ENCODE measurements at places on chromosomes 5 and 9.

- DNase-seq: no peak
Observed at GRCh38 chr9:19116107-19116790, 11.0 kb downstream of the PLIN2 start.

DNA sequence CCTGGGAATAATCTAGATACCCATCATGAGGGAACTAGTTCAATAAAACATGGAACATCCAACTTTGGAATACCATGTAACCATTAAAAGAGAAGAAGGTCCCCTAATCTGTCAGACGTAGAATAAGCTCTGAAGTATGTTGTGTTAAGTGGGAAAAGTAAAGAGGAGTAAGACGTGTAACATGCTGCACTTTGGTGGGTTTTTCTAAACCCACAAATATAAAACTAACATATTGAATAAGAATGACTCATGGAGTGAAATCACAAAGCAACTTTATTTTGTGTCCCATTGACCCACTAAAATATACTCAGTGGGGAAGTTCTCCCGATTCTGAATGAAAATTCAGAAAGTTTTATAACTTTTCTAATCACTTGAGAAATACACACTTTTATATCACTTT, 67.9 kb upstream of the PIK3R1 start:
- no peak for DNase-seq

DNA sequence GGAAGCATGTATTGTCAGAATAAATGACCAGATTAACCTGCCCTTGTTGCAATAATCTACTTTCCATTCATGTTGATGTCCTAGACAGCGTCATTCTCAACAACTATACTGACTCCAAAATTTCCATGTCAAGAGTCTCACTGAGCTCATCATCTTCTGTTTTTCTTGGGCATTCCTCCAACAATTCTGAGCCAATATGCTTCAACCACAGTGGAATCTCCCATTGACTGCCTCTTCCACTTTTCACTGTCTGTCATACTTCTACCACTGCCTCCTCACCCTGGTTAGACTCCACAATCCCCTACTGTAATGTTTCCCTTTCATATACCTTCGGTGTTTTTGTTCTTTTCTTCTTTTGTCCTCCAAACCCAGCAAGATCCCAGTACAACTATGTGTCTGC, 162.8 kb downstream of the TLE1 start:
- no peak for DNase-seq

DNA sequence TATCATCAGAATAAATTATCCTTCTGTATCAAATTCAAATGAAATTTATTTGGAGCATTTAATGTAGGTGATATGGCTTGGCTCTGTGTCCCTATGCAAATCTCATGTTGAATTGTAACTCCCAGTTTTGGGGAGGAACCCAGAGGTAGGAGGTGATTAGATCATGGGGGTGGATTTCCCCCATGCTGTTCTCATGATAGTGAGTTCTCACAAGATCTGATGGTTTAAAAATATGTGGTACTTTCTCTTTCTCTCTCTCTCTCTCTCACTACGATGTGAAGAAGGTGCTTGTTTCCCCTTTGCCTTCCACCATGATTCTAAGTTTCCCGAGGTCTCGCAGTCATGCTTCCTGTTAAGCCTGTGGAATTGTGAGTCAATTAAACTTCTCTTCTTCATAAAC, 678.4 kb upstream of the RGMB start:
- DNase-seq: no peak

- no peak for DNase-seq
Observed at GRCh38 chr5:1658665-1659064, 134.9 kb upstream of the LPCAT1 start.

GRCh38 chr5:33472805-33473409, 32.1 kb downstream of the TARS1 start:
- DNase-seq: no peak

- DNase-seq: no peak
Observed at GRCh38 chr9:113875459-113876150, 504 bp upstream of the ZNF618 start.

DNA sequence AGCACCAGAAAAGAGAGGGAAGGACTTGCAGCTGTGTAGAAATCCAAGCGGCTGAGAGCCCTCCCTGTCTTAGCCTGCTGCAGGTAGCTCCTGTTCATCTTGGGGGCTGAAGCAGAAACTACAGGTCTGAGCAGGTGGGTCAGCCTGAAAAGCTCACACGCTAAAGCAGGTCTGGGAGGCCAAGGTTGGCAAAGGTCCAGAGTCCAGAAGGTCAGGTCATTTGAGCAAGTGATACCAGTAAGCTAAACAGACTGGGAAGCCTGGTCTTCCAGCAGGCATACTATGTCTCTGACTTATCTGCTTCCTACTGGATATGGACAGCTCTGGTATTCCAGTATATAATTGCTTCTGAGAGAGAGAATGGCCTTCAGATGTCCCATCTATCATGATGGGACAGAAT, 26.2 kb downstream of the PTCD2 start:
- no peak for DNase-seq

DNA sequence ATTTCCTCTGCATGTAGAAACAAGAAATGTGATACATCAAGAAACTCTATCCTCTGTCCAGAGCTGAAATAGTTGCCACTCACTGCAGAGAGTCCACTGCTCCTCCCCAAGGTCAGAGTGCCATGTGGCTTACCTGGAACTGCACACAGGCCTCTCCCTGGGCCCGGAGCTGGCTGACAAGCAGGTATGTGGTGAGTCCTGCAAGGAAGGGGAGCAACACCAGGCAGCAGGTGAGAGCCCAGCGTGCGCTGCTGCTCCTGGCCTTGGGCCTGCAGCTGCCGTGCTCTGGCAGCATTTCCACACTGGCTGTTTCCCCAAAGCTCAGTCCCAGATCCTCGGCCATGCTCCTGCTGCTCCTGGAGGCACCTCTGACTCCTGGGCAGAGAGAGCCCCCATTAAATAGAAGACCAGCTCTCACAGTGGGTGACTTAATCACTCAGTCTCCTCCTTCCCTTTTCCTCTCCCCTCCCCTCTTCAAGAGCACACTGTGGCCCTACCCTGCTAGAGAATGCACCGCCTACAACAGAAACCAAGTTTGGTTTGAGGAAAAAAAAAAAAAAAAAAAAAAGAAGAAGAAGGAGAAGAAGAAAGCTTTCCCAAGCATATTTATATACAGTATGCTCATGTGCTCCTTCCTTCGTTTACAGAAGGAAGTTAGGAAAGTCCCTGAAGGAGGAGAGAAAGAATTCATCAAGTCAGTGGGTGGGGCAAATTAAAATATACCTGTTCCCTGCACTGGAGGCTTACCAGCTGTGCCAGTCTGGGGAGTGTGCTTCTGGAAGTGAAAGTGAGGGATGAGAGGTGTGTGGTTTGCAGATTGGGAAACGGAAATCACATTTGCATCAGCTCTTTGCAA, at the start of gene TNFSF15:
TSS of gene TNFSF15 (minus strand) at position 370 of the 856 bp plus-strand sequence. CDS start at position 343, 27 bp downstream.
- DNase-seq: no peak

GRCh38 chr9:105280691-105281090, 36.2 kb downstream of the SLC44A1 start:
- no peak for DNase-seq

DNA sequence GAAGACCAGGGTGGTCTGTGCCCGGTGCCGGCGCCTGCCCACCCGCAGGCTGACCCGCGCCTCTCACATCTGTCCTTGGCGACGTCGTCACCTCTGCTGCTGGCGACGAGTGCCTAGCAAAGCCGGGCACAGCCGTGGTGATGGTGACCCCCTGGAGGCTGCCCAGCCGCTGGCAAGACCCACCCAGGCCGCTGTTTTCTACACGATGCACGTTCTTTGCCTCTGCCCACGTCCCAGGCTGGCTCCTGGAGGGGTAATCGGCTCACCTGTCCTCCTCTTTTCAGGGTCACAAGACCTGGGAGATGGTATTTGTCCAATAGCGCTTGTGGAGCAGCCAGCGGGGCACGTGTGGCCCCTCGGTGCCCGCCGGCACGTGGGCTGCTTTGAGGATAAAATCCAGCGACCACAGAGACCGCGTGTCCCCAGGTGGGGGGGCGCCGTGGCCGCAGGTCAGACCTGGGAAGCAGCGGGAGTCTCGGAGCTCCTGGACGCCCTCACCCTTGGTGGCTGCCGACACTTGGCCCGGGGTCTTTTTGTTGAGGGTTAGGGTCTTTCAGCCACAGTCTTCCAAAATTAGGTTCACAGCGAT, 29.5 kb downstream of the SLC9A3 start:
- no peak for DNase-seq

- no peak for DNase-seq
Observed at GRCh38 chr5:59579824-59580167, 313.7 kb downstream of the PDE4D start.

- no peak for DNase-seq
Observed at GRCh38 chr9:74770508-74771261, 117.0 kb downstream of the TRPM6 start.

GRCh38 chr9:114000671-114001409, 77.3 kb downstream of the AMBP start:
- DNase-seq: no peak

DNA sequence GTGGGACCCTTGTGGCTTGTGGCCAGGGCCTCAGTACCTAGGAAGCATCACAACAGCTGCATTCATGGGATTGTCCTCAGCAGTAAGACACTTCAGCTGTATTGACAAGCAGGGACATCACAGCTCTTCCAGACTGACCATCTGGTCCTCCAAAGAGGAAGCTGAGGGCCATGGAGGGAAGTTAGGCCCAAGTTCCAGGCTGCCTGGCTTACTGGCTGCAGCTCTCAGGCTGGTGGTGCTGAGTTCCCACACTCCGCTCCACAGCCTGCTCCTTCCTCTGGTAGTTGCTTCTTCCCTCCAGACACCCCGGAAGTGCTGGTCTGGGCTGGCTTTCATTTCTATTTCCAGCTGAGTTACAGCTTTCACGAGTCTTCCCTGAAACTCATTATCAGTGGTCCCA, 5.7 kb upstream of the STING1 start:
- DNase-seq: no peak

DNA sequence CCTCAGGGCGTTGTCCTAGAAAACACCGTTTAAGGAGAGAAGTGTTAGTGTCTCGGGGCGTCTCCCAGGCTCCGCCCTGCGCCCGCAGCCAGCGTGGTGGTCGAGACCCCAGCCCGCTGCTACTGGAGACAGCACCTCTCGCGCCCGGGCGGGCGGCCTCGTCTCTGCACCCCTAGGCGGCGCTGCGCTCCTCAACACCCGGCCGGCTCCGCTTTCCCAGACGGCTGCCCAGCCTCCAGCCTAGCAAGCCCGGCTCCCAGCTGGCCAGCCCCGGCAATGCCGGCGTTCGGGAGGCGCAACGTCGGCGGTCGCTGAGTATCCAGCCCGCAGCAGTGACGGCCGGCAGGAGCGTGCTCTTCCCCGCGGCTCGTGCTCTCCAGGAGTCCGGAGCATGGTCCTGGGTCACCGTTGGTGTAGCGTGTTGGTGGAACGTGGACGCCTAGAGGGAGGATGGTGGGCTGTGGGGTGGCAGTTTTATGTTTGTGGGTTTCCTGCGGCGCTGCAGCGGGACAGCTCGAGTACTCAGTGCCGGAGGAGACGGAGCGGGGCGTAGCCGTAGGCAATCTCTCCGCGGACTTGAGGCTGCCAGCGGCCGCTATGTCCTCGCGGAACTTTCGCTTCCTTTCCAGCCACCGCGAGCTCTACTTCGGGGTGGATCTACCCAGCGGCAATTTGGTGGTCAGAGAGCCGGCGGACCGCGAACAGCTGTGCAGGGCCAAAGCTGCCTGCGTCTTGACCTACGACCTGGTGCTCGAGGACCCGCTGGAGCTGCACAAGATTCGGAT, 536 bp downstream of the PCDHAC1 start:
- DNase-seq: no peak

DNA sequence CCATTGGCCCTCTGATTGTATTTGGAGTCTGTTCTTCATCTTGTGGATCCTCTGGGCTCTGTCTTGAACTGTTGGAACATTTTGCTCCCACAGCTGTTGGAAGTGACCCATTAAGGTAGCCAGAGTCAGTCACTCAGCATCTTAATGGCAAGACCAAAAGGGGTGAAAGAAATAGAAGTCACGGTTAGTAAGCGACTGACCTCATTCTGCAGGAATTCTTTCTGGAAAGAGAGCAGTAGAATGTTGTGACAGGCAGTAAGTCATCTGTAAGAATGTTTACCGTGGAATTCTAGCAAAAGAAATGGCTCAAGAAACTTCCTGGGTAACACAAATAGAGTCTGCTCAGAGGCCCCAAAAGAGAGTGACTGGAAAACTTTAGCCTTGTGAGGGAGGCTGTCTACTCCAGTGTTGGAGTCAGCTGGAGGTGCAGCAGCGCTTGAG, 28.6 kb upstream of the TNC start:
- no peak for DNase-seq

- no peak for DNase-seq
Observed at GRCh38 chr5:94702729-94703128, 84.3 kb downstream of the SLF1 start.

DNA sequence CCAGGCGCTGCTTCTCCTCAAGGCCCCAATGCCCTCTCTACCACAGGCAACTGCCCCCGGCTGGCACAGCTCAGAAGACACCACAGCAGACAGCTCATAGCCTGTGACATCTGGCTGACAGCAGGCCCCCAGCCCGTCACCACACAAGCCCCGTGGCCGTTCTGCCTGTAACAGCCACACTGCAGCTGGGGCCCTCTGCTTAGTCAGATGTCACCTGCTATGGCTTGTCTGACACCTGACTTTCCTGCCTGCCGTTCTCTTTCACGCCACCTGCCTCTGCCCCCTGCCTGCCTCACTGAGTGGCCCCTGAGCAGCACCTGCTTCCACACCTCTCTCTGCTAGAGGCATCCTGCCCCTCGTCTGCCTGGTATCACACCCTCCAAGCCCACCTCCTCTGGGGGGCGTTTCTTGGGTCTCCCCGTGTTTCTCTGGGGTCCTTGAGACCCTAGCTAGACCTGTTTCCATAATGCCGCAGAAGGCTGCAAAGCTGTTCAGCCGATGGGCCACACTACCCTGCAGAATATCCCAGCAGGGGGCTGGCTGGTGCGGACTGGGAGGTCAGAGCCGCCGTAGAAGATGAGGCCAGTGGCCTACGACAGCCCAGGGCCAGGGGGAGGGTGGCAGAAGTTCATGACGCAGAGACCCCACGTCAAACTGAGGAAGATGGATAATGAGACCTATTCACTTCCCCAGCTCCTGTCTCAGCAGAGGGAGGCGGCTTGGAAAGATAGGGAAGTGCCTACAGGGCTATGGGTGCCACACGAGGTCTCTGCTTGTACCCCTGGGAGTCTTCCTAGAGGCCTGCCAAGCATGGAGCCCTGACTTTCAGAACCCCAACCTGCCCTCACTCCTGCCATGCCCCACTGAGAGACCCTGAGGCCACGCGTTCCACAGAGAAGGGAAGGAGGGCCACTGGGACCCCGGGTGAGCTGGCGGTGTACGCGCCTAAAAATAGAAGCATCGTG, 95.1 kb downstream of the ZNF354C start:
- DNase-seq: no peak

DNA sequence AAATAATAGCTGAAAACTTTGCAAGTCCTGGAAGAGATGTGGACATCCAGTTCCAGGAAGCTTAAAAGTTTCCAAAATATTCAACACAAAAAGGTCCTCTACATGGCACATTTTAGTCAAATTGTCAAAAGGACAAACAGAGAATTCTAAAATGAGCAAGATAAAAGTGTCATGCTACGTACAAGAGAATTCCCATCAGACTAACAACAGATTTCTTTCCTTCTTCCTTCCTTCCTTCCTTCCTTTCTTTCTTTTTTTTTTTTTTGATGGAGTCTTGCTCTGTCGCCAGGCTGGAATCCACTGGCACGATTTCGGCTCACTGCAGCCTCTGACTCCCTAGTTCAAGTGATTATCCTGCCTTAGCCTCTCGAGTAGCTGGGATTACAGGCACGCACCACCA, 39.3 kb downstream of the BTNL8 start:
- DNase-seq: no peak

Data from stimulated activated CD8-positive, alpha-beta memory T cell treated with anti-CD3 and anti-CD28 coated beads, Interleukin-15, amount 100 ng/mL, for 4 hours (primary cell).